ENCODE measurements at places on chromosomes 5 and 9.

GRCh38 chr5:11482011-11482410 lies 422.2 kb downstream of the CTNND2 start:
- no peak for DNase-seq

GRCh38 chr9:115832031-115832430 lies 321.6 kb upstream of the PAPPA start:
- DNase-seq = no peak

DNA sequence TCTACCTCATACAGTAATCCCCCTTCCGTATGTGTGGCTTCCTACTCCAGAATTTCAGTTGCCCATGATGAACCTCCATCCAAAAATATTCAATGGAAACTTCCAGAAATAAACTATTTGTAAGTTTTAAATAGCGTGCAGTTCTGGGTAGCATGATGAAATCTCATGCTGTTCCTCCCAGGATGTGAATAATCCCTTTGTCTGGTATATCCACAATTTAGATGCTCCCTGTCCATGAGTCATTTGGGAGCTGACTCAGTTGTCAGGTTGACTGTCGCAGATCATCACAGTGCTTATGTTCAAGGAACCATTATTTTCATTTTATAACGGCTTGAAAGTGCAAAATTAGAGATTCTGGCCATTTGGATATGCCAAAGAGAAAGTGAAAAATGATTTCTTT lies 290.1 kb upstream of the CDH9 start:
- no peak for DNase-seq

- DNase-seq = peak; percentile 82
These were observed 3.8 kb upstream of the STC2 start for GRCh38 chr5:173331956-173332479.

- DNase-seq = no peak
These were observed at the start of gene PRDM12 for GRCh38 chr9:130664251-130665028. TSS of gene PRDM12 (plus strand) at chr9:130664594. CDS start at chr9:130664654, 60 bp downstream.

DNA sequence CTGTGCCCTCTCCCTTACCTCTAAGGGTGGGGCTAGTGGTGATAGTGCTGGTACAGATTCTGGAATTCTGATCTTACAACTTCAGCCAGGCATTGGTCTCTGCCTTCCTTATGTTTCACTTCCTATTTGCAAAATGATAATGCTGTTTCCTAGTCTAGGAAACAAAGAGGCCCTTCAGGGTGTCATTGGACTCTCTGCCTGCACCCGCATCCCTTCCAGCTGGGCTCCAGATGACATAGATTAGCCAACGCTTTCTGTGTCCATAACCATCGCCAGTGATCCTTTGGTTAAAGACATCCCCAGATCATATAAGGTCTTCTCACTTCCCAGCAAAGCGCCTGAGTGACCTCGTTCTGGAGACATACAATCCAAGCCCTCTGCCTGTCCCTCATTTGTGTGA lies 180.7 kb downstream of the ERCC6L2 start:
- DNase-seq = no peak

DNA sequence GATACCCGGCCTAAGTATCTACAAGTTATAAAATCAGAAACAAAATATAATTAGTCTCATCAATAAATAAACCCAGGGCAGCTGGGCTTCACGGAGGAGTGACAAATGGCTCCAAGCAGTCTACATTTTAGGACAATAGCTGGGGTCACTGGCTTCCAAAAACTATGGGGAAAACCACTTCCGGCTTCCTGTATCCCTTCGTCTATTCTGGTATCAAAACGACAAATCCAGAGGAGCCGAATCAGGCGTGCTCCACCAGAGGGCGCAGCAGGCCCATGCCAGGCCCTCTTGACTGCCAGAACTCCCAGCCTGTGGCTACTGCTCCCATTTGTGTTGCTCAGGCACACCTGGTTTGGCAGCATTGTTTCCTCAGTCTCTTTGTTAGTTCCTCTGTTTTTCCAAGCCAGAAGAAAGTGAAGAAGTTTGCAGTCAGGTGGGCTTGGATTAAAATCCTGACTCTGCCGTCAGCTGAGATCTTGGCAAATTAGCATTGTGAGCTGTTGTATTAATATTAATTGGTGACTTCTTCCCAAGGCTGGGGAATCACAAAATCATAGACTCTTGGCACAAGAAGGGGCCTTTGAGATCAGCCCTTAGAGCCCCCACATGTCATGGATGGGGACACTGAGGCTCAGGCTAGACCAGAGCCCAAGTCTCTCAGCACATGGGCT lies 11.6 kb upstream of the RAB14 start:
- DNase-seq = peak; percentile 62

- DNase-seq = no peak
These were observed 24.3 kb downstream of the GLT6D1 start for GRCh38 chr9:135614821-135615665.

- DNase-seq = no peak
These were observed 1.3 kb downstream of the RASA1 start for GRCh38 chr5:87268970-87269377.

DNA sequence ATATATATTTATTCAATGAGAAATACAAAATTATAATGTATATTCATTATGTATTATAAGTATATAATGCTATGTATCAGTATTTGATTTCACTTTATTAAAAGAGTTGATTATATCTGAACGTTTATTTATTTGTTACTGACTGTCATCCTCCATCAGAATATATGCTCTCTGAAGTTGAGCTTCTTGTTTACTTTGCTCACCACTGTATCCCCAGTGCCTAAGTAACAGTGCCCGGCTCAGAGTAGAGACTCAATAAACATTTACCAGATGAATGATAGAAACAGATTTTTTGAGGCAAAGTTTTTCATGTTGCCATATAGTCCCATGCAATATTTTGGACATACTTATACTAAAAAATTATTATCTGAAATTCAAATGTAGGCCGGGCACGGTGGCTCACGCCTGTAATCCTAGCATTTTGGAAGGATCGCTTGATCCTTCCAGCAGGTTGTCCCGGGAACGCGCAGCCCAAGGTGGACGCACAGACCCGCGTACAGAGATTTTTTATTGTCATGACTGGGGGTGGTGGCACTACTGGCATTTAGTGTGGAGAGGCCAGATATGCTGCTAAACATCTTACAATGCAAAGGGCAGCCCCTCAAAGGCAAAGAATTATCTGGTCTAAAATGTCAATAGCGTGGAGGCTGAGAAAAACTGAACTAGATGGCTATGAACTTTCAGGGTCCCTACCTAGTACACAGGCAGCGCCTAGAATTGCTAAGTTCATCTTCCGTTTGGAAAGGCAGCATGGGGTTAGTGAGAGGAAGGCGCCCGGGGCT lies 761 bp upstream of the DNAJC25 start:
- no peak for DNase-seq

DNA sequence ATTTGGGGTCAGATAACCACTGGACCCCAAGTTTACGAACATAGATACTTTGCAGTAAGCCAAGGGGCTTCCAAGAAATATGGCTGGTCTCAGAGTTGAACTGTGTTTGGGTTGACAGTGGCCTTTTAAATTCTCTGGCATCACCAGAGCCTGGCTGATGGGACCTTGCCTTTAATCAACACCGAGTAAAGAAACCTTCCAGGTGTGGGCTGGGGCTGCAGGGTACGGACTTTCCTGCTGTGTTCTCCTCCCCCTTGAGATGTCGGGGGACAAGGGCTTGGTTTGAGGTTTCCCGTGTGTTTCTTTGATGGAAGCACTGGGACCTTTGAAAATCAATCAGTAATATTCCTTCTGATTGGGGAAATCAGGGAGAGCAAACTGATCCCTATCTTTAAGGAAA lies 140.1 kb downstream of the MTX3 start:
- DNase-seq = no peak

Data from KG1 (cell line).